ENCODE measurements at places on chromosomes 3 and 15.

DNA sequence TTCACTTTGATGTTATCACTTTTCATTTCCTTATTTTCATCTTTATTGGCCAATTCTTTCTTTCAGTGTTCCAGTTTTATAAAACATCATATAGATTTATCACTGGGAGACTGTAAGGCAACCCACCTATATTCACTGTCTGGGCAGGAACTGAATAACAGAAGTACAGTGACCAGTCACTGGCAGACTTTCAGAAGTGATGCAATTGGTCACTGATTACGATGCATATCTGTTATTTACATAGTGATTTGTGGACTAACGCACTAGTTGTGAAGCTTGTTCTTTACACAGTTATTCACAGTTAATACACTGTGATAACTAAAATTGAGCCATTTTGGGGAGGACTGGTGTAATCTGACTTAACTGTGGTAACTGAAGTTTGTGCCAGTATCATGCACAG, 190.2 kb upstream of the DPH6 start:
- DNase-seq, result no peak

- DNase-seq, result no peak
These were observed 4.8 kb upstream of the CDAN1 start for GRCh38 chr15:42741710-42742109.

- no peak for DNase-seq
These were observed 30.3 kb downstream of the SUCLG2 start for GRCh38 chr3:67624078-67624477.

DNA sequence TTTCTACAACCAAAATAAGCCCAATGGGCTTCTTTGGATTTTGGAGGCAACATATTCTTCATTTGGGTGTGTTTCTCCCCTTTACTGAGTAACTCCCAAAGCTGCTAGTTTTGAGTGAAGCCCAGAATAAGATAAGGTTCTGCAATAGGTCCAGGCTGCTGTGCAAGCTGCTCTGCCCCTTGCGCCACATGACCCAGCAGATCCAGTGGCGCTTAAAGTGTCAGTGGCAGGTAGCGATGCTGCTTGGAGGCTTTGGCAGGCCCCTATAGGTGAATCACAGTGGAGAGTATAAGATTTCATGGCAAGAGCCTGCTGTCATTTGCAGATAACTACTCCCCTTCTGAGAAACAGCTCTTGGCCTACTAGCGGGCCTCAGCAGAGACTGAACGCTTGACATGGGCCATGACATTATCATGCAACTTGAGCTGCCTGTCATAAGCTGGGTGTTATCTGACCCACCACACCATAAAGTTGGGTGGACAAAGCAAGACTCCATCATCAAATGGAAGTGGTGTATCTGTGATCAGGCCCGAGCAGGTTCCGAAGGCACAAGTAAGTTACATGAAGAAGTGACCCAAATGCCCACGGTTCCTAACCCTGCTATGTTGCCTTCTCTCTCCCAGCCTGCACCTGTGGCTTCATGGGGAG, 88.4 kb upstream of the OXTR start:
- DNase-seq, result no peak

DNA sequence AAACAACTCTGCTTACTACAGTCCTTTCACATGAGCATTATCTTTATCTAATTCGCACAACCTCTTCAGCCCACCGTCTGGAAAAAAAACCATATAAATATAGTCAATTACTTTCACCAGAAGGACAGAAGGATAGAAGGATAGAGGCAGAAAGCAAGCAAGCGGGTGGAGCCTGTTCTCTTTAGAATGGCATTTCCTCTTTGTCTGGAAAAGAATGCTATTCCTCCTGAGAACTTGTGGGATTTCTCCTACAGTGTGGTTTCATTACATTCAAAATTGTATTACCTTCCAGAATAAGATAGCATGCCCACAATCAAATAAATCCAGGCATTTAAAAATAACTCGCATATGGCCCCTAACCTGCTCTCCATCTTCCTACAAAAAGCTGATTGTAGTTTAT, 23.1 kb downstream of the SLC30A4 start:
- DNase-seq, result no peak

- no peak for DNase-seq
These were observed 38.4 kb upstream of the PXYLP1 start for GRCh38 chr3:141193066-141193830.
